ENCODE measurements at places on chromosomes 13 and 19.

GRCh38 chr19:17216058-17216670 lies 1.0 kb downstream of the USE1 start:
- DNase-seq = no peak

- DNase-seq = no peak
Observed at GRCh38 chr19:3387645-3388589, 21.5 kb downstream of the NFIC start.

GRCh38 chr19:39676004-39676403 lies 20.3 kb downstream of the LGALS16 start:
- DNase-seq = no peak

- no peak for DNase-seq
Observed at GRCh38 chr13:77325371-77325980, 1.4 kb downstream of the MYCBP2 start.

- no peak for DNase-seq
Observed at GRCh38 chr19:35528218-35529038, at the start of gene SBSN. TSS of gene SBSN (minus strand) at chr19:35528311. CDS start at chr19:35528281, 30 bp downstream.

DNA sequence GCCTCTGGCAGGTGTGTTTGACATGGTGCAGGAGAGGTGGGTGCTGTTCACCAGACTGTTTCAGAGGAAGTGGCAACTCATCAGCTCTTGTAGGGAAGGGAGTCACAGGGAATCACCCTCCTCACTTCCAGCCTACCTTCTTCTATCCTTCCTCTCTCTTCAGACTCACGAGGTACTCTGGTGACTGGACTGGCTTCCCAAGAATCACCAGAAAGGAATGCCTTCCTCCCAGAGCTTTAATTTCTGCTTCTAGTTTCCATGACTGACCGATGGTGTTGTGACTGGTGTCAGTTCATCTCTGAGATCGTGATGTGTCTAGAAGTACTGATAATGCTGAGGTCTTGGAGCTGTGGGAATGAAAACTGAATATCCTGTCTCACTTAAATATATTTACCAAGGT lies 247.3 kb downstream of the KCTD12 start:
- DNase-seq = no peak

DNA sequence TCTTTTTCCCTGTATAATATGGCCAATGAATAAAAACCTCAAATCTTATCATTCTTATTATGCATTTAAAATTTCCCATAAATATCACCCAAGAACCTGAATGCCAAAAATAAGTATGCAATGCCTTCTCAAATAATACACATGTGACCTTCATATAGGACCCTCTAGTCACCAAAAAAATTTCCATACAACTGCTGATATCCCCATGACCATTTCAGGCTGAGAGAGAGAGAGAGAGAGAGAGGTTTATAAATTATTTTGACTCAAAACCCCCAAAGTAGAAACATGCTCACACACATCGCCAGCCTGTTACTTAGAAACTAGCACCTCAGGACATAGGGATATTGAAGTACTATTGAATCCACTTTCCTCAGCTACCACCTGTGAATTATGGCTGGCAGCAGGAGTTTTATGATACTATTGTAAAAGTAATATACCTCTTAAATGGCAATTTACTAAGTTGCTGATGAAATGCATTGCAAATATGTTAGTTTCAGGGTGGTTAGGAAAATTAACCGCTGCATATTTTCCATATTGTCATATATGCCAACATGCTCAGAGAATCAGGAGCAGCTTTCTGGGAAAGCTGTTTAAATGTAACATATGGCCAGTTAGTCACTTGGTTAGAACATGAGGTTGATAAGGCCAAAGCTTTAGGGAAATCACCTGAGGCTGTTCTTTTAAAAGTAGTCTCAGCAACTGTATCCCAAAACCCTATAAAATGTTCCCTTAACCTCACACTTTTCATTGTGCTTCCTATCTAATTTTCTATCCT lies 230.8 kb downstream of the DCT start:
- DNase-seq = no peak

DNA sequence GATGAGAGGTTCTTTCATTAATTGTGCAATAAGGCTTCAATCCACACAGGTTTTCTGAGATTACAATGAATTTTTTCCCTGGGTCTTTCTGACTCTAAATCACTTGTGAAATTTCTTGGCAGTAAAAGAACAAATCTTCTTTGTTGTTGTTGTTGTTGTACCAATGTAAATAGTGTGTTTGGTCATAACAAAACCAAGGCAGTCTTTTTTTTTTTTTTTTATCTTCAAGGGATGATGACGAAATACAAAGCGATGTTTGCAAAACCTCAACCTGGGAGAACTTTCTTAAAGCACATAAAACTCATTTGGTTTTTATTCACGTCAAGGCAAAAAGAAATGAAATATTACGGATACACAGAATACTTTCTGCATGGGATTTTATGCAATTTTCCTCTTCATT lies 462.0 kb downstream of the LIG4 start:
- DNase-seq = no peak

DNA sequence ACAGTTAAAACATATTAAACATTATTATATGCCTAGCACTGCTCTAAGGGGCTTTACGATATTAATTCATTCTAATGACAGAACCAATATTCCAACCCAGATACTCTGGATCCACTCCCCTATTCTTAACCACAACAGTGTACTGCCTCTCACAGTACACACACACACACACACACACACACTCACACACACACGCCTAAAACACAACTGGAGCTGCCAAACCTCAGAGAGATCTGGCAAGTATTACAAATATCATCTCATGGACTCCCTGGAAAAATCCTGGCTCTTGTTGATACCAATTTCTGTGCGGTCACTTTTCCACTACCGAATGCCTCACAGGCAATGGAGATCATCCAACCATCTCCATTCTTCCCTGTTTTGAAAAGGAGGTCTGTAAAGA lies 1.3 kb downstream of the ZNF780A start:
- no peak for DNase-seq

- no peak for DNase-seq
Observed at GRCh38 chr13:45851171-45851921, at the start of gene SIAH3. TSS of gene SIAH3 (minus strand) at chr13:45851753. CDS start at chr13:45851629, 124 bp downstream.

DNA sequence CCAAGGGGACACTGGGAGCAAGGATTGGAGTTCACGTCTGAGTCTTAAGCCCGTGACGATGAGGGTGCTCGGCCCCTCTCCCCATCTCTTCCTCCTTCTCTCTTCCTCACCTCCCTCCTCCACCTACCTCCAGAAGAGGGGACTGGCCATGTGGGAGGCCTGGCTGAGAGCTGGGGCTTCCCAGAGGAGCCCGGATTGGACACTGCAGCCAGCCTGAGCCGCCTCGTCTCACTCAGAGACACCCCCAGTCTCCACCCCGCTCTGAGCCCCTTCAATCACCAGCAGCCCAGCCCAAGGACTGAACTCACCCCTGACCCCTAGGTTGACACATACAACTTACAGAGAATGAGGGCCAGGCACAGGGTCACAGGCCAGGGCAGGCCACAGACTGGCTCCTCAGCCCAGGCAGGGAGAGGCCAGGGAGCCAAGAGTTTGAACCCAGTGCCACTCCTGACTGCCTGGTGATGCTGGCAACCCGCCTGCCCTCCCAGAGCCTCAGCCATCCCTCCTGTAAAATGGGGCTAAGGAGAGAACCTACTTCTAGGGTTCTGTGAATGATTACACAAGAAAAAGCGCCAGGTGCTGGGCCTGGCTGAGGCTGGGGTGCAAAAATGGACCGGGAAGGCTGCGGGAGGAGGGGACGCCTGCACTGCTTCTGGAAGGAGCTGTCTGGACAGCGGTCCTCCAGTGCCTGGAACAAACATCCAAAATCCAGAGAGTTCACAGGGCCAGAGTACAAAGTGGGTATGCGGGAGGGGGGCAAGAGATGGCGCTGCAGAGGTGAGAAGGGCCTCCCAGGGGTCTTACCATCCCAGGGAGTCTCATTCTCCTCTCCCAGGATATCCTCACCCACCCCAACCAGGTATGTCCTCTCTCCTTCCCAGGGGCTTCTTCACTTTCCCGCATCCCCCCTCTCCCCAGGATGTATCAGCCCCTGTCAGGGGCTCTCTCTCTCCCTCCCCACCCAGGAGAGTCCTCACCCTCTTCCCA lies 1.1 kb downstream of the CD79A start:
- no peak for DNase-seq

- no peak for DNase-seq
Observed at GRCh38 chr19:12162513-12162881, 399 bp upstream of the ZNF136 start.

DNA sequence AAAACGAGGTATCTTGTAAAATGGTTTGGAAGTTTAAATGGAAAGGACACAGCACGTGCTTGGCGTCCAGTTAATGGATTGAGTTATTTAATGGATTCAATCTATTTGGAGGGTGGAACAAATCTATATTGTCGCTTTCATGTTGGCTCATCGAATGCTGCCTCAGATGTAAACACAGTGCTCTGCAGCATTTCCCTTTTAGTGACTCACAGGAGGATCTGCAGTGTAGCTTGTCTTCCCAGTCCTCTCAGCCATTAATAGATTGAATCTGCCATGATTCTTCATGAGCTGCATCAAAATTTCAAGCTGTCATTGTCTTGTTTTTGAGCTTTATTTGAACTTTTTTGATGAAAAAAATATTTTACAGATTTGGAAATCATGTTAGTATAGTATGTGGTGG lies 44.7 kb downstream of the DHRS12 start:
- DNase-seq = no peak

- DNase-seq = no peak
Observed at GRCh38 chr19:4081441-4082129, 14.9 kb upstream of the ZBTB7A start.

DNA sequence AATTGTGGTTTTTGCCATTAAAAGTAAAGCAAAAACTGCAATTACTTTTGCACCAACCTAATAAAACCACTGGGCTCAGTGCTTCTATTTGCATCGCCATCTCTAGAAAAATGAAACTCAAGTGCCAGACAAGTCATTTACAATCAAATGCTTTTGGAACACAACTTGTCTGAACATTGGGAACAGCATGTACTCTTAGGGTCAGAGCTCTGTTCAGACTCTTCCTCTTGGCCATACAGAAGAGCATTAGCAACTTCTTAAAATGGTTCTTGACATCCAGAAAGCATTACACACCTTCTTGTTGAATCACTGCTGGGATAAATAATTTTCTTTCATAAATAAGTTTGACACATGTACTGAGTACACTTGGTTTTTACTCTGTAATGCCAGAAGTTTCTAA lies 272.5 kb downstream of the DCLK1 start:
- DNase-seq = no peak

DNA sequence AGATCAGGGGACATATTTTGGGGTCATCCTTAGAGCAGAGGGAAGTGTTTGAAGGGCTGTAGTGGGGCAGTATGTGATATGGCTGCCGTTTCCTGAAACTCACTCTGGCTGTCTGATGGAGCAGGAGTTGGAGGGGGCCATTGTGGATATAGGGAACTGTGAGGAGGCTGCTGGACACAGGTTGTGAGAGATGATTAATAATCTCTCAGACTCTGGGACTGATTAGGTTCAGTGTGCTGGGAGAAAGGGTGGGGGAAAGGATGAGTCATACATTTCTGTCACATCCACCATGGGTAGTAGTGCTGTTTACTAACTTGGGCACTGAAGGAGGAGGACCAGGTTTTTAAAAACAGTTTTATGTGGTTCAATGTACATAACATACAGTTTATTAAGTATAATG lies 4.8 kb downstream of the B3GLCT start:
- no peak for DNase-seq

- peak; percentile 6 for DNase-seq
Observed at GRCh38 chr13:53012707-53013106, 15.9 kb upstream of the OLFM4 start.

GRCh38 chr13:59601993-59602392 lies 561.7 kb downstream of the DIAPH3 start:
- no peak for DNase-seq

GRCh38 chr19:56106397-56106849 lies 14.7 kb downstream of the ZNF787 start:
- DNase-seq = no peak

GRCh38 chr13:63128716-63129115 lies 1713.1 kb upstream of the PCDH20 start:
- DNase-seq = no peak

DNA sequence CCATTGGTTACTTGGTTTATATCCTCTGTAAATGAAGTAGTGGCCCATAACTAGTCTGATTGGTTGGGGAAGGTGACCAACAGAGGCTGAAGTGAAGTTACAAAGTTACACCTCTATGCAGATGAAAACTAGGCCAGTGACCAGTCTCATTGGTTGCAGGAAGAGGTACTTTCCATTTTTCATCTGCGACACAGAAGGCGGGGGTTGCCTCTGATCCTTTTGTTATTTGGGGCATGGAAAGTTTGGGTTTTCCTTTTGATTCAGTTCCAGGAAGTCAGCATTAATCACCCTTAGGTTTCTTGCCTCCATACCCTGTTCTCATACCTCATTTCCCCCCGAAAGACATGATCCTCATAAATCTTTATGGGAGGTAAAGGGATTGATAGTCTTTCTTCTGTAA lies 20.2 kb downstream of the ZNF544 start:
- DNase-seq = no peak

DNA sequence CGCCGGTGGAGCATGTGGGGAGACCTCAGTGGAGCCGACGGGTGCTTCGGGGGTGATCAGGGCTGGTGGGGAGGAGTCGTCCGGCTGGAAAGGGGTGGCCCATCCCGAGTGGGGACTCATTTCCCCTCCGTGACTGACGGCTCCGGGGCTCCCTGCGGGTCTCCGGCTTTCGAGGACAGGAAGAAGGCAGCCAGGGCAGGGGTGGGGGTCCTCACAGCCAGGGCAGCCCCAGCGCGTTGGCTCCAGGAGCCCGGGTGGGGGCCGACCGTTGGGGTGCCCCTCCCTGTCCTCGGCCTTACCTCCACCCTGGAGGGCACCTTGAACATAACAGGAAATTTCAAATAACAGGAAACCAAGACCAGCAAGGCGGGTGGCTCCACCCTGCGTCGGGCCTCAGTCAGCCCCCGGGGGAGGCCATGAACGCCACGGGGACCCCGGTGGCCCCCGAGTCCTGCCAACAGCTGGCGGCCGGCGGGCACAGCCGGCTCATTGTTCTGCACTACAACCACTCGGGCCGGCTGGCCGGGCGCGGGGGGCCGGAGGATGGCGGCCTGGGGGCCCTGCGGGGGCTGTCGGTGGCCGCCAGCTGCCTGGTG lies at the start of gene S1PR4:
TSS of gene S1PR4 (plus strand) at position 393 of the 596 bp plus-strand sequence. CDS start at position 417, 24 bp downstream.
- DNase-seq = peak; percentile 83

DNA sequence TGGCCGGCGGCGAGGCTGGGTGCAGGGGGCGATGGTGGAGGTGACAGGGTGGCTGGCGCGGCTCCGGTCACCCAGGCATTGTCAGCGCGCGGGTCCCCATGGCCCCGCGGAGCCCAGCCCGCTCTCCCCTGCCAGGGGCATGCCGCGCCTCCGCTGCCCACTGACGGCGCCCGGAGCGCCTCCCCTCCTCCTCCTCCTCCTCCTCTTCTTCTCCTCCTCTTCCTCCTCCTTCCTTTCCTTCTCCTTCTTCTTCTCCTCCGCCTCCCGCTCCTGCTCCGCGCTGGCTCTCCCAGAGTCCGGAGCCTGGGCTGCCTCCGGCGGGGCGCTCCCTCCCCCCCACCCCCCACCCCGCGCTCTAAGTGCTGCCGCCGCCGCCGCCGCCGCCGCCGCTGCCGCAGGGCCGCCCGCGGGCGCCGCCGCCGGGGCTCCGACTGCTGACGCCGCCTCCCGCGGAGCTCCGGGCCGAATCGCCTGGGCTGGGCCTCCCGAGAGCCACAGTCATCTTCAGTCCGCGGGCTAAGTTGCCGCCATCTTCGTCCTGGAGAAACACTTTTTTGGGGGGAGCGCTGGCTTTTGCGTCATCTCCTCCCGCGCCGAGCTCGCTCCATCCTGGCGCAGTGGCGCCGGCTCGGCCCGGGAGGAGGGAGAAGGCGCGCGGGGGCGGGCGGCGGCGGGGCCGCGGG lies 348.3 kb downstream of the LIG4 start:
- DNase-seq = no peak

Data from GM12891 (cell line).